ENCODE measurements at places on chromosomes 3 and 15.

DNA sequence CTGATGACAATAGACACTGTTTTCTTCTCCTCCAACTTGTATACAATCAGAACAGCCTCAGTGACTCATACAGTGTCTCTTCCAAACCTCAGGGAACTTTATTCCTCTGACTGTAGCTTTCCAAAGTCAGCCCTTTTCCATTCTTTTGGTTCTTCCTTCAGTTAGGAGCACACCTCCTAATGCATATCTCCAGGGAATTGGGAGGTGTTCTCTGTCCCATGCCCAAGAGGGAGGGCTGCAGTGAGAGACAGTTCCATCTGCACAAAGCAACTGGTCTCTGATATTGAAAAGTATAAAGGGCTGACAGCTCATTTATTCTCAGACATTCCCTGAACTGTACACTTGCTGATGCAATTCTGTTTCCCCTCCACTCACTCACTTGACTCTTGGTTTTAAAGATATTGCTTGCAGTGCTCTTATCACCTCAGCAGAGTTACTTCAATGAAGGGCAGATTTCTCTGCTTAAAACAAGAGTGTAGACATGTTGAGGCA lies 337.8 kb upstream of the TBC1D5 start:
- no peak for DNase-seq

GRCh38 chr3:123716411-123716810 lies 131.6 kb upstream of the HACD2 start:
- DNase-seq: no peak

DNA sequence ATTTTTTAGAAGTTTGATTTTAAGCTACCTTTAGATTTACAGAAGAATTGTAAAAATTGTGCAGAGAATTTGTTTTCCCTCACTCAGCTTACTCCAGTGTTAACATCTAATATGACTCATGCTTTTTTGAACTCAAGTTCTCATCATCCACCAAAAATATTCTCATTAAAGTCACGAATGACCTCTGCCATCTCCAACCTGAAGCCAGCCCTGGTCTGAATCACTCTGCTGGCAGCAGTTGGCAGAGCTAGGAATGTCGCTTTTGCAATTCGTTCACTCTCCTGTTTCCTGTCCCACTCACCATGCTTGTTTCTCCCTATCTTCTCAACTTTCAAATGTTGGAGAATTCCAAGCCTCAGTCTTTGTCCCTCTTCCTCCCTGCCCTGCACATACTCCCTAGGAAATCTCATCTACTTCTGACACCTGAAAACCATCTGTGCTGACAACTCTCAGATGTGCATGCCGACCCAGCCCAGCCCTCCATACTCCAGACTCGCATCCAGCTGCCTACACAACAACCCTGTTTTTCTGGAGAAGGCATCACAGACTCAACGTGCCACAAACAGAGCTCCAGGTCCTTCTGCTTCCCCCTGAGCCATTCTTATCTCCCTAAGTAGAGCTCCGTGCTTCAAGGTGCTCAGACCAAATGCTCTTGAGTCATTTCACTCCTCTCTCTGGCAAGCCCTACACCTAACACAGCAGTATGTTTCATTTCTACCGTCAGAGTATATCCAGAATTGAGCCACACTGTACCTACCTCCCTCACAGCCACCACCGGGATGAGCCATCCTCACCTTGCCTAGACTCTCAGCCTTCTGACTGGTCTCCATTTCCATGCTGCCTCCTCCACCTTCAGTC lies 24.9 kb downstream of the PRR23E start:
- no peak for DNase-seq

DNA sequence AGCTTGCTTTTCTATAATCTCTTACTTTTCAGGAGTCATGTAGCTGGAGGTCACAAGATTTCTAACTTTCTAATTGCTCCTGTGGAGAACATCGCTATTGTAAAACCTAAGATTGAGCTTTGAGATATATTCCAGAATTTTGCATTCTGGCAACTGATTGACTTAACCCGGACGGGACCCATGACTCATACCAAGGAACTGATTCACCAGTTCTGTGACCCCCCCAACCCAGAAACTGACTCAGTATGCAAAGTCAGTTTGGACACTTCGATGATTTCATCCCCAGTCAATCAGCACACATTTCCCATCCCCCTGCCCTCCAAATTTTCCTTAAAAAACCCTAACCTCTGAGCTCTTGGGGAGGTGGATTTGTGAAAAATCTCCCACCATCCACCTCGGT lies 396.5 kb upstream of the GBE1 start:
- no peak for DNase-seq

DNA sequence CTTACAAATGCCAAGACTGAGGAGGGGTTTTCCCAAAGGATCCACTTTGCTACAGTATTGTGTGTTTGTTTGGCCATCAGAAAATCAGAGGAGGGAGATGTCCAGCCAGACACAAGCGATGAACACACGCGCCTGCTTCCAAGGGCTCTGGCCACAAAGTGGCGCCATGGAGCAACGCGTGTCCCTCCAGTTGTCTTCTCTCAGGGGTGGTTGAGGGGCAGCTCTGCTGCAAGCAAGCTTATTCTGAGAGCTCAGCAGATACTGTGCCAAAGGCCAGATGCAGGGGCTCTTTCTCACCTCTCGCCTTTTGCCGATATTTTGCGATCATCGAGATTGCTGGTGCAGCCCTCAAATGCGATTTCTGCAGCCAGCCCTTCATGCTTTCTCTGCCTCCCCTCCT lies 88.9 kb upstream of the OSBPL11 start:
- DNase-seq: no peak

DNA sequence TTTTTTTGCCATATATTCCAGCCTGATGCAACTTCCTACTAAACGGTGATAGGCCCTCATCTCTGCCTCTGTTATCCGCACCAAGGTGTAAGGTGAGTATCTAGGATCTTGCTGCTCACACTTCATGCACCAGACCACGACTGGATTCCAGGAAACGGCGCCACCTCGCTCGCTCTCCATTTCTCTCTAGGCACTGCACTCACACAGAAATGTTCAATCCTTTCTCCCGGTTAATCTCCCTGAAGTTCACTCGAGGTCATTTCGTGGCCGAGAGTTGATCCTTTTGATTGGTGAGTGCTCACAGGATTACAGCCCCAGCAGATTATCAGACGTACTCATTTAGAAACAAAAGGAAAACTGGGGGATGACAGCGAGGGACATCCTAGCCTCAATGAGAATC lies 28.1 kb downstream of the MCF2L2 start:
- no peak for DNase-seq
